ENCODE measurements at places on chromosomes 1 and 21.

GRCh38 chr1:168474322-168474721 is 69.5 kb downstream of the XCL2 start:
- DNase-seq: no peak

DNA sequence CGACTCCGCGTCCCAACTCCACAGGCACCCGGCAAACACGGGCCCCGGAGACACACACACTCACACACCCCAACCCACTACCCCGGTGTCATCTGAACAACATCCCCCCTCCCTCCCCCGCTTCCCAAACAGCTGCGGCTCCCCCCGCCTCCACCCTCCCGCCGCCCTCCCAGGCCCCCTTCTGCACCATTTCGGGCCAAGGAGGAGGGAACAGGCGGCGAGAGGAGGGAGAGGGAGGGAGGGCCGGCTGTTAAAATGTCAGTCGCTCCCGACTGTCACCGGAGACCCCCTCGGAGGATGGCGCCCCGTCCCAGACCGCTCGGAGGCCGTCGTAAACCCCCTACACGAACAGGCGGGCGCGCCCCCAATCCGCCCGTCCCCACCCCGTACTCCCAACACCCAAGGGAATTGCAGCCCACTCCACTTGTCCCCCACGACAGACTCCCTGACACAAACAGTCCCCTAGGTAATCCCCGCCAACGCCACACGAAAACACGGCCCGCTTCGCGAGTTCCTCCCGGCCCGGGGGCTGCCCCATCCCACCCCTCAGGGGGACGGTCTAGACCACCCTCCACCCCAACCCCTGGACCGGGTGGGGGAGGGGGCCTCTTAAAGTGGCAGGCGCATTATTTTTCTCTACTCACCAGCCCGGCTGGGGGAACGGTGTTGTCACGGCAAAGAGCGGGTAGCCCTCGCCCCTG is 583 bp downstream of the MEF2D start:
- DNase-seq: no peak

- no peak for DNase-seq
Measured at GRCh38 chr1:31043631-31044030, 21.9 kb downstream of the PUM1 start.

GRCh38 chr1:244092964-244093638 is 42.0 kb downstream of the ZBTB18 start:
- no peak for DNase-seq

DNA sequence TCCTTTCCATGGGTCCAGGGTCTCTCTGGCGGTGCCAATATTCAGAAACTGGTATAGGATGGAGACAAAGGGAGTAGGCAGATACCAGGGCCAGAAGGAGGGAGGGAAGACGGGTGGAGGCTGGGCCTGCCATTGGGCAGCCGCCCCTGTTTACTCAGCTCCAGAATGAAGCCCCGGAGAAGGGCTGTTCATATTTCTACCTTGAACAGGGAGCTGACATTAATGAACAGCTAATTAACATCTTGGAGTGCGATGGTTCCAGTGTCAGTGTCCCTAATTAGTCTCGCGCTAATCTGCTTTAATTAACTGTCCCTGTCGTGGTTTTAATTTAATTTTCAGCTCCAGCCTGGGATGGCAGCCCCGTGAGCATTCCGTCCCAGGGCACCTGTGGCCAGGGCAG is 113.8 kb downstream of the EPHB2 start:
- DNase-seq: no peak

GRCh38 chr1:165060285-165060793 is 296.2 kb downstream of the LMX1A start:
- no peak for DNase-seq
